ENCODE measurements at places on chromosomes 12 and 14.

- no peak for DNase-seq
Measured at GRCh38 chr12:26077915-26078702, 46.7 kb downstream of the BHLHE41 start.

DNA sequence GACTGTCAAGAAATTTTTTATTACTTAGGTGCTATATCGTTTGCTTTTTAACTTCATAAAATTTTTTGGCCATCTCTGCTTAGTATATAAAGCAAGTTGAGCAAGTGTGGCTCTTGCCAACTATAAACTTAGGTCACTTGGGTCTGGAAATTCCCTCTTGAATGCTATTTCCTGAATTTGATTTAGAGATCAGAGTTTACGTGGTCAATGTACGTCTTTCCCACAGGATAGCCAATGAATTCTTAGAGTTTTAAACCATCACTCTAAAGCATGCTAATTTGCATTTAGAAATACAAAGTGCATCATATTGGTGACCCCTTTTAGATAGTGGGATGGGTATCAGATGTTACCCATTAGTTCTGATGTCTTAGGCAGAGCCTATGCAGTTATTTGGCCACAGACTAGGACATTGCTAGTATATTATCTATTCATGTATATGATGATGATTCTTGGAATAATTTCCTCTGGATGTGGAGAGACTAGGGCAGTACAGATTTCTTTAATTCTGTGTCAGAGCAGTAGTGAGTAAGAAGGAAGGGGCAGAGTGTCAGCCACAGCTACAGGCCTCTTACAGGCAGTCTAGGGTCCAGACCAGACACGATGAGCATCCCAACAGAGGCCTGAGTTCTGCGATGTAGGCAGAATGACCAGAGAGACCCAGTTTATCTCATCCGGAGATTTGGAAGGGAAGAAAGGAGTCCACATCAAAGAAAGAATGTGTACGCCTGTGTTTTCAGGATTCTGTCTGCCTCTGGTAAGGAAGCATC is 30.3 kb downstream of the SCN8A start:
- no peak for DNase-seq

DNA sequence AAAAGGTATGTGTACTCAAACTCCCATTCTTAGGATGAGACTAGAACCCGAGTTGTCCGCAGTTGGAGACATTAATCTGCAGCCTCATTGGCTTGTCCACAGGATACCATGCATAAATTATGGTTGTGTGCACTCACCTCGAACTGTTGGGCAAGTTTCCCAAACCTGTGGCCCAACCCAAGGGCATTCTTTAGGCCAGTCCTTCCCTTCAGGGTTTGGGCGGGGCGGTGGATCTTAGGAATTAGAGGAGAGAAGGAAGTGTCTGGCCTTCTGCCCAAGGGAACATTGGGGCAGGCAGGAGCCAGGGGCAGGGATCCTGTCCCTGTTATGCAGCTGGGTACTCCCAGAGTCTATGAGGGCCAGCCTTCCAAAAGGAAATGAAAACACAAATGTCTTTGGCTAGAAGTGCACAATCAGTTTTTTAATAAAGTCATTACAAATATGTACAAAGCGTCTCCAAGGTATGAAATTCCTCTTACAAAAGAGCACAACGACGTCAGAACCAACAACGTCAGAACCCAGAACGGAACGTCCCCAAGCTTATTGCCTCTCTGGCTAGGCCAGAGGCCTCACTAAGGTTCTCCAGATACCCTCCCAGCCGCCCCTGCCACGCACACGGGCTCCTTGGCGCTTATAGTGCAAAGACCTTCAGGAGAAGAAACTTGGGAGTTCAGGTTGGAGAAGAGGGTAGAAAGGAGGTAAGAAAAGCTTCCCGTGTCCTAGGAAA is 25.3 kb downstream of the HRK start:
- DNase-seq = no peak

- no peak for DNase-seq
Measured at GRCh38 chr14:90504643-90505042, 107.8 kb downstream of the CALM1 start.

- DNase-seq = no peak
Measured at GRCh38 chr14:68460541-68460940, 332.3 kb downstream of the ZFP36L1 start.

- DNase-seq = no peak
Measured at GRCh38 chr12:32548691-32549281, 130.3 kb upstream of the DNM1L start.

- no peak for DNase-seq
Measured at GRCh38 chr14:62592877-62593276, 452.4 kb downstream of the KCNH5 start.

DNA sequence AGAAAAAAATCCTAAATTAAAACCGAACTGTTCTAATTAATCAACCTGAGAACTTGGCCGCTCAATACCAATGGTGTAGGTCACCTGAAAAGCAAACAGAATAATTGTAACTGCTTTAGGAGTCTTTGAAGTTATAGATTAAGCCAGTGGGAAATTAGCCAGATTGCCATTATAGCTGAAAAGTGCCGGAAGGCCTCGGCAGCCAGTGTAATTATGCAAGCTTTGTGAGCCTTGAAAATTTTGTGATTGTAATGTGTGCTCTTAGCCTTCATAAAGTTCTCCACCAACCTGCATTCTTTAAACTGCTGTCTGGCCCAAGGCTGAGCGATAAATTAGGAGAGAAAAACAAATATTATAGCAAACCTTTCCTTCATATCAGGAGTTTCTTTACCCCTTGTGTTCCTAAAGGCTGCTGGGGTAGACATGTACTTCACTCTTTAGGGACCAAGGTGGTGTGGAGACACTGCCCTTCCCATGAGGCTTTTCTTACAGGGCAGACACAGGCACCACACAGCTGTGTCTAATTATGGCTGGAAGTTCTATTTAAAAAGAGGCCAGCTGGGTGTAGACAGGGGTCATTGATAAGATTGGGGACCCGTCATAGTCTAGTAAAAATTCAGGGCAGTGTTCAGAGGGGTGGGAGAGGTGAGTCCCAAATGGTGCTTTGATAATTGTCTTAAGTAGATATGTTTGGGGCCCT is 991.2 kb downstream of the FLRT2 start:
- DNase-seq = no peak

- DNase-seq = no peak
Measured at GRCh38 chr12:47190905-47191304, 111.1 kb upstream of the AMIGO2 start.

- no peak for DNase-seq
Measured at GRCh38 chr12:541676-542324, 82.1 kb downstream of the B4GALNT3 start.

DNA sequence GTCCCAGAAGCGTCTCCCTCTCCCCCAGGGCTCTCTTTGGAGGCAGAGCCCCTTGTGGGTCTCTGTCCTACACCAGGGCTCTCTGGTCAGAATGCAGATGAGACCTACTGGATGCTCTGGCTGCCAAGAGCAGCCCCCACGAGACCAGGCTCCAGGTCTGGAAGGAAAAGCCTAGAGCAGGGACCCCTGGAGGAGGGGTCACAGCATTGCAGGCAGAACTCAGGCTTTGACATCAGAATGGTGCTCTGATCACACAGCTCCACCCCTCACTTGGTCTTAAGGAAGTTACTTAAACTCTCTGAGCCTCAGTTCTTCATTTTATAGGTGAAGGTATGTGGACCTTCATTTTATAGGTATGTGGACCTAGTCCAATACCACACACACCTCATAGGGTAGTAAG is 83.1 kb downstream of the ARL6IP4 start:
- DNase-seq = no peak

Data from natural killer cell (primary cell).